SJCRH30 (cell line): ENCODE measurements at places on chromosomes 12 and 14. TPM values are rescaled to one million over a fixed set of nuclear protein-coding genes. Genes with fewer than 3 reads are reported as not detected.
A peak's percentile ranks its signal among the peaks of the same experiment; 100 is the strongest.

ADCY6 gene
- 16.1 and 18.7 TPM in 2 replicates for total RNA-seq

GRCh38 chr12:3809357-3810015 lies 56.6 kb upstream of the CRACR2A start:
- no peak for DNase-seq
- peaks cover 5% of the 10 kb centered on the region for H3K36me3 ChIP-seq
- H3K27ac ChIP-seq = no peak overlapping the region
- H3K27me3 ChIP-seq = no peaks in the 10 kb centered on the region
- no peaks in the 10 kb centered on the region for H3K4me1 ChIP-seq

- no peaks in the 10 kb centered on the region for H3K27me3 ChIP-seq
- peaks cover 5% of the 10 kb centered on the region for H3K4me1 ChIP-seq
- no peak overlapping the region for H3K27ac ChIP-seq
- H3K4me3 ChIP-seq = no peak overlapping the region
- H3K36me3 ChIP-seq = no peaks in the 10 kb centered on the region
Observed at GRCh38 chr12:104964856-104965205, 6.7 kb upstream of the SLC41A2 start.

GRCh38 chr14:53109105-53110041 lies 43.8 kb downstream of the DDHD1 start:
- 0 out of 2 replicates have a peak overlapping the region, but pooled peaks have one; percentile 8 for H3K4me3 ChIP-seq
- H3K27me3 ChIP-seq = no peaks in the 10 kb centered on the region
- peak overlapping the region; percentile 29; the same call in 1 of the 2 replicates for H3K27ac ChIP-seq
- peaks cover 4% of the 10 kb centered on the region; the same call in 1 of the 2 replicates for H3K36me3 ChIP-seq
- peak; percentile 19 for DNase-seq

GPRC5D gene
- total RNA-seq = not detected in 2 replicates

DNA sequence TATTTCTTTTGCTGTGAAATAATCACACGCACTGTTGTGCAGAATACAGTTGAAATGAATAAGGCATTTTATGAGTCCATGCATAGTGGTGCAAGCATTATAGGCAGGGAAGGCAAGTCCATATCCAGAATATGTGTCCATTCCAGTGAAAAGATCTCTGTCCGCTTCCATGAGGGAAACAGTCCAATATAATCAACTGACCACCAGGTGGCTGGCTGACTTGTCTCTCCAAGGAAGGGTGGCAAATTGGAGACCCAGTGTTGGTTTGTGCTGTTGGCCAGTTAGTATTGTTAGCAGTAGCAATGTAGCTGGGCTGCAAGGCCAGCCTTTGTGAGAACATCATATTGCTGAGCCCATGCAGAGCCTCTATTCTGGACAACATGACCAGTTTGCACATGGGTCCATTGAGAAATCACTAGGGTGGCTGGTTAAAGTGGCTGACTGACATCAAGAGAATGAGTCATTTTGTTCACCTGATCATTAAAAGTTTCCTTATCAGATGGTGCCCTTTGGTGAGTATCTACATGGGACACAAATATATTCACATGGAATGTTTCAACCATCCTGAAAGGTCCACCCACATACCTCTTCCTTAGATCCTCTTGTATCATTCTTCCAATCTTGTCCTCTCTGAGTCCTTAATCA lies 17.3 kb upstream of the YAF2 start:
- H3K4me3 ChIP-seq = no peak overlapping the region
- DNase-seq = no peak
- no peak overlapping the region for H3K27ac ChIP-seq
- H3K27me3 ChIP-seq = no peaks in the 10 kb centered on the region
- H3K4me1 ChIP-seq = no peaks in the 10 kb centered on the region

LRRC9 gene
- total RNA-seq = not detected in 2 replicates

DNA sequence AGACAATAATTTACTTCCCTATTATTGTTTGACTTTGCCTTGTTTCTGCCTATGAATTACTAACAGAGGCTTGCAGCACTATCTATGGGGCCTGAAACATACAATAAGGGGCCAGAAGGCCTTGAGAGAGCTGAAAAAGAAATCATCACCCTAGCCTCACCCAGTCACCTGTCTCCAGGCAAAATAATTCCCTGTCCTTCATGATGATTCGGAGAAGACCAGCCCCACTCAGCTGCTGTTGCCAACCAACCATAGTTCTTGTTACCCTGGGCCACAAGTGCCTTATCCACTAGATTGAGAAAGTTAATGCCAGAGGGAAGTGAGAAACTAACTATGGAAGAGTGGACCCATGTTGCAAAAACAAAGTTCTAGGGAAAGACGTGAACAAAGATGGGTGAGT lies 97.1 kb downstream of the ARF6 start:
- H3K36me3 ChIP-seq = no peaks in the 10 kb centered on the region
- H3K27ac ChIP-seq = no peak overlapping the region
- H3K27me3 ChIP-seq = no peaks in the 10 kb centered on the region

GRCh38 chr12:121255433-121255832 lies 41.1 kb downstream of the CAMKK2 start:
- H3K27me3 ChIP-seq = no peaks in the 10 kb centered on the region
- no peak for DNase-seq
- no peak overlapping the region for H3K4me3 ChIP-seq
- no peak overlapping the region for H3K27ac ChIP-seq

DNA sequence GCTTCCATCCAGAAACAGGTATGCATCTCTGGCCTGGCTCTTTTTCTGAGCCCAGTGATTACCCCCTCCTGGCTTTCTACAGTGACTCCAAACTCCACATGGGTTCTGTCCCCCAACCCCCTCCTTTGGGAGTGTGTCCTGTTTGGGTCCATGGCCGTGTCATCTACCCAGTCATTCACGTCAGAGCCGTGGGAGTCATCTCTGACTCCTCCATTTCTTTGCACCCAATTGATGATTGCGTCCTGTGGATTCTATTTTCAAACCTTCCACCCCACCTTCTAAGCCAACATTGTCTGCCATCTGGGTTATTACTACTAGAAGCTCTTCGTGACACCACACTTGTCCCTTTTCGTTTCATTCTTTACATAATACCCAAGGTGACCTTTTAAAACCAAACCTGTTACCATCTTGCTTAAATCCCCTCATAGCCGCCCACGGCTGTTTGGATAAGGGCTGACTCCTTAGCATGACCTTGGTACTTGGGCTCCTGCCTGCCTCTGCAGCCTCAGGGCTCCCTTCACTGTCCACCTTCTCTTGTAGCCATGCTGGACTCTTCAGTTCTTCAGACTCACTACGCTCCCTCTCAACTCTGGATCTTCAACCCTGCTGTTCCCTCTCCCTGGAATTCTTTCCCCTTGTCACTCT lies 38.1 kb upstream of the NT5DC3 start:
- no peaks in the 10 kb centered on the region for H3K27me3 ChIP-seq
- H3K4me3 ChIP-seq = no peak overlapping the region
- no peak for DNase-seq
- H3K36me3 ChIP-seq = no peaks in the 10 kb centered on the region

DNA sequence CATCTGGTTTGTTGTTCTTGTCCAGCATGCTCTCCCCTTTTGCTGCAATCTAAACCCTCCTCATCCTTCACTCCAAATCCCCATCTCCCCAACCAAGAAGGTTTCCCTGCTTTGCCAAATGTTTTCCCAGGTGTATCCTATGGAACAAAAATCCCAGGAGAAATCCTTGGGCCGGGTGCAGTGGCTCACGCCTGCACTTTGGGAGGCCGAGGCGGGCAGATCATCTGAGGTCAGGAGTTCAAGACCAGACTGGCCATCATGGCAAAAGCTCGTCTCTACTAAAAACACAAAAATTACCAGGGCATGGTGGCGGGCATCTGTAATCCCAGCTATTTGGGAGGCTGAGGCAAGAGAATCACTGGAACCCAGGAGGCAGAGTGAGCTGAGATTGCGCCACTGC lies 5.0 kb downstream of the KSR2 start:
- DNase-seq = no peak
- no peak overlapping the region for H3K27ac ChIP-seq
- no peaks in the 10 kb centered on the region for H3K36me3 ChIP-seq
- no peaks in the 10 kb centered on the region for H3K27me3 ChIP-seq
- no peaks in the 10 kb centered on the region for H3K4me1 ChIP-seq

DNA sequence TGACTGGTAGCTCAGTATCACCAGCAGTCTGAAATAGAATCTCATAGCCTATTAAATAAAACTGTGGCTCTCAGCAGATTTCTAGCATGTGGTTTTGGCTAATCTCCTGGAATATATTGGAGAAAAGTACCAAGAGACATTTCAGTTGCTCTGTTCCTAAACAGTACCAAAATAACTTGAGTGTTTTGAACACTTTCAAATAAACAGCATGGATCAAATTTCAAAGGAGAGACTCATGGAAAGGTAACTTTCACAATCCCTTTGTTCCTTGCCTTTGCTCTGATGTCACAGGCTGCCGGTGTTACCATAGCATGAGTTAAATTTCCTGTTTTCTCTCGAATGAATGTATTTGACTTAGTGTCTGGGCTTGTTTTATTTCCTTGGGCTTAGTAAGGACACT lies 3.4 kb downstream of the ARG2 start:
- no peak for DNase-seq
- H3K4me3 ChIP-seq = no peak overlapping the region
- H3K4me1 ChIP-seq = no peaks in the 10 kb centered on the region
- no peak overlapping the region for H3K27ac ChIP-seq
